Hematopoietic multipotent progenitor cell treated with erythropoietin and hydrocortisone succinate and interleukin-3 and kit ligand, for 15 days (in vitro differentiated cells): ENCODE measurements at places on chromosomes 16 and 17.
A peak's percentile ranks its signal among the peaks of the same experiment; 100 is the strongest.

DNA sequence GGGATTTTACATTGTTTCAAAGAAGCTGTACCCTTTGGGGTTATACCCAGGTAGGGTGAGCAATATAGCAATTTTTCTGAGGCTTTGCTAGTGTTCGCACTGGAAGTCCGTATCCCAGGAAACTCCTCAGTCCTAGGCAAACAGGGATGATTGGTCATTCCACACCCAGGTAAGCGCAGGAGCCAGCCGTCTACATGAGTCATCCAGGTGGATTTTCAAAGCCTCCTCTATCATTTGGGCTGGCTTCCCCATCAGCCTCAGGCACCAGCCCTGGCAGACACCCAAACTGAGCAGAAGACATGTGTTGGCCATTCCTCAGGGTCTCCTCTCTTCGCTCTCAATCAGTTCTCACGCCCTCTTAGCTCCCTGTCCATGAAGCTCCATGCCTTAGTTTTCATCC lies 135.6 kb downstream of the AIPL1 start:
- no peak for DNase-seq

GRCh38 chr16:4654011-4654963 lies 29.7 kb downstream of the MGRN1 start:
- no peak for DNase-seq

DNA sequence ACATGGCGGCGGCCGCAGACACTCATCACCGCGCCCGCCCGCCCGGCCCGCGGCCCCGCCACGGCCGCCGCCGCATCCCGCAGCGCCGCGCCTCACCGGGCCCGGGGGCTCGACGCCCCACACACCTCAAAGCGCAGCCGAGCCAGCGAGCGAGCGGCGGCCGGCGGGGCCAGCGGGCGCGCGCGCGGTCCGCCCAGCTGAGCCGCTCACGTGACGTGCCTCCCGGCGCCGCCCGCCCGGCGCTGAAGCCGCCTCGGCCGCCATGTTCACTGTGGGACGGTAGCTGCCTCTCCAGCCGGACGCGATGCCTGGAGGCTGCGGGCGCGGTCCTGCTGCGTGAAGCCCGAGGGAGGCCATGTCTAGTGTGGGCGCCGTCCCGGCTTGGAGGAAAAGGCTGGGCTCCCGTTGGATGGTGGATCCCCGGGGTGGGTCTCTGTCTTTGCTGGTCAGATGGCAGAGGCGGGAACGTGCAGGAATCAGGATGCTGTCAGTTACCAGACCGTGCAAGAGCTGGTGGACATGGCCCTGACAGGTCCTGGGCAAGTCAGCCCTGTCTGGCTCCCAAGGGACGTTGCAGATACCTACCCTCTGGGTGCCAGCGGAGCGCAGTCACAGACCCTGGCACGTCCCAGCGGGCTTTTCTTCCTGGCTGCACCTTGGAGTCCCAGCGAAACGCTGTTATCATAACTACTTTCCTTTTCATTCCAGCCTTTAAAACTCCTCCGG lies at the start of gene USP31:
Gene USP31 (minus strand): TSS at position 186 of the 726 bp plus-strand sequence. CDS start 182 bp downstream, at position 4.
- DNase-seq, result peak; percentile 90

DNA sequence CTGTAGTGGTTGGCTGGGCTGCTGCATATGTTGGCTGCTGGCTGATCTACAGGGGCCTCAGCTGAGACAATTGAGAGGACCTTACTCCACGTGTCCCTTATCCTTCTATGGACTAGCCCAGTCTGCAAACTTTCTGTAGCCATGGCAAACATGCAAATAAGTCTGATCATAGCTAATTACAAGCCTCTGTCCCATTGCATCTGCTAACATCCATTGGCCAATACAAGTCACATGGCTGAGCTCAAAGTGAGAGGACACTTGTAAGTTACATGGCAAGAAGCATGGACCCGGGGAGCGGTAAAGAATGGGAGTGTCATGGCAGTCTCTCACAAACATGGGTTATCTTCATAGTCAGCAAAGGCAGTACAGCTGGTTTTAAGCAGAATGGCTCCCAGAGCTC lies 11.6 kb upstream of the IL4R start:
- DNase-seq, result no peak

DNA sequence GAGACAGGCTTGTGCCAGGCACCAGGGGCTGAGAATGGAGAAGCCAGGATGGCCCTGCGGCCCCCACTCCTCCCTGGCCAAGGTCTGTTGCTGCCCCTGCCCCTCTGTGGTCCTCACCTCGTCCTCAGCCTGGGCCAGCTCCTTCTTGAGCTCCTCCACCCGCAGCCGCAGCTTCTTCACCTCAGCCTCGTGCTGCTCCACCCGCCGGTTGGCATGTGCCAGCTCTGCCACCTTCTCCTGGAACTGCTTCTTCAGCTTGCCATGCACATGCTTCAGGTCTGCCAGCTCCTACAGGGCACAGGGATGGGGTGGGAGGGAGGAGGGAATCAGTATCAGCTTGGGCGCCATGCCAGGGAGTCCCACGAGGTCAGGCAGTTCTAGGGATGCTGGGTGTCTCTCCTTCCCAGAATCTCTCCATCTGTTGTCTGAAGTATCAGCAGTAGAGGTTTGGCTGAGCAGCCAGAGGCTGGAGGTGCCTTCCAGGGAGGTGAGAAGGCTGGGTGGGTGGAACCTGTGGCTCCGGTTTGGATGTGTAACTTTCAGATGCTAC lies 20.1 kb downstream of the CCDC102A start:
- DNase-seq, result no peak

GRCh38 chr16:10325783-10326543 lies 59.9 kb upstream of the ATF7IP2 start:
- DNase-seq, result no peak

DNA sequence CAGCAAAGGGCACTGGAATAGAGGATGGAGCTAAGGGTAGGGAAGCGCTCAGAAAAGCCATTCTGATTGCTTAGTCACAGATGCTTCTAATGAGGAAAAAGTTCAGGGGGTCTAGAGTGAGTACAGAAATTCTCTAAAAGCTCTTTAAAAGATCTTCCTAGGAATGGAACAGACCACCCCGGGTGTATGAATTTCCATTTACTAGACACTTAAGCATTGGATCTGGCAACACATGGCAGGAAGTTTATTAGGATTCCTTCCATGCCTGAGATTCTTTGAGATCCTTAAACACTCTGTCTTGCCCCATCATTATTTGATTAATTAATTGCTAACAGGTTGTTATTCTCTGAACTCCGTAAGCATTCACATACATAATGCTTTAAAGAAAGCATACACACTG lies 8.5 kb downstream of the KRTAP9-7 start:
- no peak for DNase-seq

DNA sequence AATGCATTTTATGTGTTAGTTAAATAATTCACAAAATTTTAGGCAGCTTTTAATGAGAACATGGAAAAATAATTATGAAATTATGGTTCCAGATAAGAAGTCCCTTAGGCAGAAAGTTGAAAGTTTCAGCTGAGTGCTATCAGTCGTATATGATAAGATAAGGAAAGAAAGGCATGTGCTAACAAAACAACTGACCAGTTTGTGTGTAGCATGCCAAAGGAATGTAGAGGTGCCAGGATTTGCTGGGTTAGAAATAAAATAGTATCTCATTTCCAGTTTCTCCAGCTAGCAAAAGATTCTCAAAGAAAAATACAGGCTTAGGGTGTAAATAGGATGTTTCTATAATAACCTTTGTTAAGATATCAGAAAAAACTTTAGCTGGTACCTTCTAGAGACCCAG lies 1044.5 kb upstream of the CDH8 start:
- DNase-seq, result no peak

GRCh38 chr16:79595231-79595641 lies 5.3 kb downstream of the MAF start:
- DNase-seq, result no peak
